Stimulated activated CD4-positive, alpha-beta T cell treated with anti-CD3 and anti-CD28 coated beads, TNF-alpha, amount 100 ng/mL, for 1 hour (primary cell): ENCODE measurements at places on chromosomes 1 and 21.

DNA sequence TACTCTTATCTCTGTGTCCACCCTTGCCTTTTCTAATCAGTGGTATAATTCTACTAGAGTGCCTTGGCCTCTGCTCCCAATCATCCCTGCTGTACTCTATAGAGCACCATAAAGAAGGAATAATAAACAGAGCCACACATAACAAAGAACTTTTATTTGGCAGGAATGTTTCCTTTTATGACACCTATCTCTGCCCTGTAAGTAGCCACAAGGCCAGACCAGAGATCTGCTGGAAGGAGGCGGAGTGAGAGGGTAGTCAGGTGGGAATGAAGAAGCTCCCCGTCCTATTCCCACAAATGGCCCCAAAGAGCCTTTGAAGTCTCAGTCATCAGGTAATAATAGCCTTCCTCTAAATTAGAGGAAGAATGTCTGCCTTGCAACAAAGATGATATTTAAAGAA is 32.7 kb downstream of the WLS start:
- DNase-seq, result no peak

DNA sequence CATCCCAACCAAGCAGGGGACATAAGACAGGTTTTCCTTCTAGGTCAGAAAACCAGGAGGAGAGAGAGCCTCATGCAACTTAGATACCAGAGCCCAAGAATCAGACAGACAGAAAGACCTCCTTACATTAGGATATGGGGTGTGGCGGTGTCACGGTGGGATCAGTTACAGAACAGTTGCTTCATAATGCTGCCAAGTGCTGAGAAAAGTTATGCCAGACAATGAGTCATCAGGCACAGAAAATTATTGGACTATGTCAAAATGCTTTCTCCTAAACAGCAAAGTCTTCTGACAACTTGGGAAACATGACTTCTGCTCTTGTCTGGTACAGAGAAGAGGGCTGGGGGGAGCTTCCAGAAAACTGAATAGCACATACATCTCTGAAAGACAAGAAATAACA is 1120.2 kb upstream of the TMPRSS15 start:
- DNase-seq, result no peak

DNA sequence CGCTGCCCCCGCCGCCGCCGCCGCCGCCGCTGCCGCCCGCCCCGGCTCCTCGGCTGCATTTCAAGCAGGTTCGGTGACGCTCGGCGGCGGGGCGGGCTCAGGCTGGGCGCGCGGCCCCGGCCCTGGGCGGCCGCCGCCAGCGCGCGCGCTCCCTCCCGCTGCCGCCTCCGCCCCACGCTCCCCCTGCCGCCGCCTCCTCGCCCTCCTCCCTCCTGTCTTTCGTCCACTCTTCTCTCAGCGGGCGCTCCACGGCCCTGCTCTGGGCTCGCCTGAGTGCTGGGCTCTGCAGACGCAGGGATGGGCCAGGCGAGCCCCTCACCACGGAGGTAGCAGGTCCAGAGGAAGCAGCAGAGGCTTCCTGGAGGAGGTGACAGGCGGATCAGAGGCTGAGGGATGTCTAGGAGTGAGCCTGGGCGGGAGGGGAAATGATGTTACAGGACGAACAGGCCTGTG is at the start of gene LRP8:
TSS of gene LRP8 (minus strand) at position 62 of the 453 bp plus-strand sequence. CDS start 158 bp downstream, outside the sequence.
- peak; percentile 57 for DNase-seq

- DNase-seq, result no peak
These were observed 20.9 kb upstream of the LRP8 start for GRCh38 chr1:53348486-53349368.

- no peak for DNase-seq
These were observed 48.7 kb downstream of the AKT3 start for GRCh38 chr1:243801378-243801777.

DNA sequence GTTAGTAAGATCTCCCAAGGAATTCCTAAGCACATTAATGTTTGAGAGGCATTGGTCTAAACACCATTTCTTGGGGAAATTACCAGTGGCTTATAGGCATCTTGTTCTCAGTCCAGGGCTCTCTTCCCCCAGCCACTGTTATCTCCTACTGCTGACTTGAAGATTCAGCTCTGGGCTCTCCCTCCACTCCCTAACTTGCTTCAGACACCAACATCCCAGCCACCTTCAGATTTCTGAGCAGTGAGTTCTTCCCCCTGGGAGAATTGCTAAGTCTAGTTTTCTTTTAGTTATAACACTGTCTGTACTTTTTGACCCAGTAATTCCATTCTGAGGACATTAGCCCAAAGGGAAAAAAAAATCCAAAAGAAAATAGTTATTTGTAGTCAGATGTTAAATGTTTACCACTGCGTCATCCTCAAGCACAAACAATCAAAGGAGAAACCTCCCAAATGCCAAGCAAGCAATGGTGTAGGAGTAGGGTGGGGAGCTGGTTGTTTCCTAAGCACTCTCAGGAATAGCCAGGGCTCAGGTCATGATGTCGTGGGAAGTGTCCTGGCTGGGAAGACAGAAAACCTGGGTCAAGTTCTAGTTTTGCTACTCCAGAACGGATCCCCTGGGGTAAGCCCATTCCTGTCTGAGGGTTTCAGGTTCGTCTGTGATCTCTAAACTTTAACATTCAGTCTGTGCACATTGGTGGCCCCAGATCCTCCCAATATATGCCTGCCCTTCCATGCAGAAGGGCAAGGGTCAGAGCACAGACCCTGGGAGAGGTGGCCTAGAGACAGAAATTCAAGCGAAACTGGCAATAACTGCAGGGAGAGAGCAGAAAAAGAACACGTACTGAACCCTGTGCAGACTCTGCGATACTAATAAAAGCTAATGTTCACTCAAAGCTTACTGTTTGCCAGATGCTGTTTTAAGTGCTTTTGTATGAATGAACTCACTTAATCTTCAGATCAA is 191.1 kb upstream of the FGGY start:
- DNase-seq, result no peak

GRCh38 chr1:108149796-108150467 is 50.2 kb downstream of the SLC25A24 start:
- DNase-seq, result no peak

GRCh38 chr1:225977937-225978748 is 21.0 kb downstream of the SDE2 start:
- DNase-seq, result no peak

- DNase-seq, result no peak
These were observed 462.0 kb upstream of the RUNX1 start for GRCh38 chr21:35510957-35511695.

GRCh38 chr1:93171549-93172034 is 8.6 kb downstream of the TMED5 start:
- DNase-seq, result no peak

- no peak for DNase-seq
These were observed 37.1 kb upstream of the COL11A1 start for GRCh38 chr1:103145449-103145848.

- DNase-seq, result peak; percentile 10
These were observed 26.3 kb upstream of the IER5 start for GRCh38 chr1:181061891-181062835.

DNA sequence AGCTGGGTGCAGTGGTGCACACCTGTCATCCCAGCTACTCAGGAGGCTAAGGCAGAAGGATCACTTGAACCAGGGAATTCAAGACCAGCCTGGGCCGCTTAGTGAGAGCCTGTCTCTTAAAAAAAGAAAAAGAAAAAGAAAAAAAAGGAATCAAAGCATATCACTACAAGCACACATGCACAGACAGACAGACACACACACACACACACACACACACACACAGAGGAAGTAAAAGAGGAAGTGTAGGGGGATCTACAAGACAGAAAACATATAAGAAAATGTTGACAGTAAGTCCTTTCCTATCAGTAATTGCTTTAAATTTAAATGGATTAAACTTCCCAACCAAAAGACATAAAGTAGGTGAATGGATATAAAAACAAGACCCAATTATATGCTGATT is 180.3 kb downstream of the FAF1 start:
- DNase-seq, result no peak

DNA sequence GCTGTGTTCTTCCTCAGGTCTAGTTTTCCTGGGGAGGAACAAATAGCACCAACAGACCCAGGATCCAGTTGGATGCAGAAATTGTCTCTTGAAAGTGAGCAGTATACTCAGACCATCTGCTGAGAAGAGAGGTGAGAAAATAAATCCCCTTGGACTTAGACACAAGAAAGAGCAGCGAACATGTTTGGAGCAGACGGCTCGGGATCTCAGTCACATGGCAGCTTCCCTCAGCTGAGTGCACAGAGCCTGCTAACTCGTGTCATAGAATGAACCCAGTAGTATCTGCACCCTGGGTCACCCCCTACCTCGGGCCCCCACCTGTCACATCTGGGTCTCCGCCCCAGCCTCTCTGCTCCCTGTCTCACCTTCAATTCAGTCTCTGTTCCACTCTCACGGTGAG is 115.6 kb downstream of the CCDC185 start:
- DNase-seq, result no peak

- no peak for DNase-seq
These were observed 382.1 kb upstream of the B3GALT2 start for GRCh38 chr1:193568512-193568911.
